ENCODE measurements at places on chromosomes 13 and 19.

GRCh38 chr19:55603581-55604292, 1.7 kb upstream of the ZNF865 start:
- no peak for DNase-seq

DNA sequence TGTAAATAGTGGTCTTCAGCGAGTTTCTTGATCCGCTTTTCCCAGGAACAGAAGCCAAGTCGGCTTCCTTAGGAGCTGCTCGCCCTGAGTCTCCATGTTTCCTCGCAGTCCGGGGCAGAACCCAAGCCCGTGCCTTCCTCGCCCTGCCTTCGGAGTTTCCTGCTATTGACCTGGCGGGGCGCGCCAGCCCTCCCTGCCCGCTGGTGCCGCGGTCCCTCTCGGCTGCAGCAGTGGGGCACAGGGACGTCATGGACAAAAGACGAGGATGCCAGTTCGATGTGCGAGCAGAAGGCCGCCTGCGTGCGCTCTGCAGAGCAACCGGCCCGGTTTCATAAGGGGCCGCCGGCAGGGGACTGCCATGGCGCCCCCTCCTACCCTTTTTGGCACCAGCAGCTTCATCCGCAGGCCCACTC, 156.6 kb downstream of the TM9SF2 start:
- peak; percentile 17 for DNase-seq

DNA sequence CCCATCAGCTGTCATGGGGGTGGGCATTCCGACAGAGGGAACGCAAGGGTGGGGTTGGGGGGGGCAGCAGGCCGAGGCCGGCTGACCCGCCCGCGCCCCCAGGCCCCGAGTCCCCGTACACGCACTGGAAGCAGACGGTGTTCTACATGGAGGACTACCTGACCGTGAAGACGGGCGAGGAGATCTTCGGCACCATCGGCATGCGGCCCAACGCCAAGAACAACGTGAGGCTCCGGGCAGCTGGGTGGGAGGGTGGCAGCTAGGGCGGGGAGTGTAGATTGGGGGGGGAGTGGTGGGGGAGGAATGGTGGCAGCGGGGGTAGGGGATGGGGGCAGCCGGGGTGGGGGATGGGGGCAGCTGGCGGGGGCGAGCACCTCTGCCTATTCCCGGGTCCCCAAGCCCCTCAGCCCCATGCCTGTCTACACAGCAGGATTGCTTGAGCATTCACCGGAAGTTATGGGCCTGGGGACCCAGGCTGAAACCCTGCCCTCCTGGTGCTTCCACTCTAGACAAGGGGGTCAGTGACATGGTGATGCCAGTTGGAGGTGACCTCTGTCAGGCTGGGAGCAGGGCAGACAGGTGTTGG, 2.8 kb upstream of the ADM5 start:
- no peak for DNase-seq

DNA sequence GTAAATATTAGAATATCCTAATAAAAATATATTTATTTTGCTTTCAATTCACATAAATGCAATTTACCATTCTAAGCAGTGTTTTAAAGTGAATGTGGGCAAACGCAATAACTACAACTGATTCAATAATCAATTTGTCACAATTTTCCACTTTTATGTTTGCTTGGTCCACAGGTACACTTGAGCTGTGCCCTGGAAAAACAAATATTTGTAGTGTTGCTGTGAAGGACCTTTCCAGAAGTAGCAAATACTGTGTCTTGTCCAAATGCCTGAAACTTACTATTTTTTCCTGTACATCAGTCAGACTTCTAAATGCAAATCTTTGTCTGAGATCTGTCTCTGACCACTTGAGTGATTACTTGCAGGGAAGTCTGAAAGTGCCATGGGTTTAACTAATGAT, 845.8 kb upstream of the SLITRK5 start:
- DNase-seq, result no peak

GRCh38 chr13:113628291-113629270, 29.4 kb downstream of the ATP4B start:
- no peak for DNase-seq

- no peak for DNase-seq
These were observed 19.5 kb downstream of the N4BP2L1 start for GRCh38 chr13:32408296-32409000.

All from effector CD8-positive, alpha-beta T cell (primary cell).